ENCODE measurements at places on chromosomes 2 and 18.
A peak's percentile ranks its signal among the peaks of the same experiment; 100 is the strongest.

DNA sequence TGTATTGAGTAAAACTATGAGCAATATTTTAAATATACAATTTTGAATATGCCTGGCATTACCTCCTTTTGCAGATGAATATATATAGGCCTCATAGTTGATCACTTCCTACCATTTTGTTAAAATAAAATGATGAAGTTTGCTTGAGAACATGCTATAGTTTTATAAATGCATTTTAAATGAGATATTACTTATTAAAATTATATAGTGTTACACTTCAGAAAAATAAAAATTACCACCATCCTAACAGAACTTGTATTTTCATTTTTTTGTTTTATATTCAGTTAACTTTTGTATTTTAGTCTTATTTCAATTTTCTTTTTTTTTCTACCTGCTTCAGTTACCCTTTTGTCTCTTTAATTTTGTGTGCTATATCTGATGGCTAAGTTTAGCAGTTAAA is 426.9 kb downstream of the PARD3B start:
- DNase-seq, result no peak

DNA sequence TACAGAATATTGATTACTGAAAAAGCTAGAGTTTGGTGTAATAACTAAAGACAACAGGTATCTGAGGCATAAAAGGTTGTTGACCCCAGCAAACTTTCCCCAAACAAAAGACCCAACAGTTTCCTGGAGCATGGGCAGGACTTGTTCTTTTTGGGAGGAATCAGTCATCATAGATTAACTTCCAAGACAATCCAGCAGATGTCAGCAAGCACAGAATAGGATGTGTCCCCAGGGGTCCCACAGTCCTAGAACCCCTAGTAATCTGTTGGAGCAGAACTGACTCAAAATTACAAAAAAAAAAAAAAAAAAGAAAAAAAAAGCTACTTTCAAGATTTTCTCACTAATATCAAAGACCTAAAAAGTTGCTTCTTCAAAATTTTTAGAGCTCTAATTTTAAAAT is 564.7 kb upstream of the SLC39A10 start:
- no peak for DNase-seq

- DNase-seq, result no peak
Measured at GRCh38 chr2:185284696-185285095, 453.9 kb upstream of the FSIP2 start.

DNA sequence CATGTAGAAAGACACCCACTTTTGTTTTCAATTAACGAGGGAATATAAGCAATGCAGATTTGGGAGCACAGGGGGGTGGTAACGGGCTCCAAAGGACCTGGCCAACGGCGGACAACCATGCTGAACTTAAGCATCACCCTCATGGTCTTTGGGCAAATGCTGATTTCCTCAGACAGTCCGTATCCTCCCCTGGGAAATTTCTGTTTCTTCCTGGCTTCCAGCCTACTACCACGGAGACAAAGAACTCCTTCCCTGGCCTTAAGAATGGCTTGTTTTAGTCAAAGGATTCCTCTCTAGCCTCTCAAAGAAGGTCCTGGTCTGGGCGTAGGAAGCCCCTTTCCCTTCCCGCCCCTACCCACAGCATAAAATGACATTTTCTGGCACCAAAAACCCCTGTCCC is 34.3 kb downstream of the EN1 start:
- no peak for DNase-seq

DNA sequence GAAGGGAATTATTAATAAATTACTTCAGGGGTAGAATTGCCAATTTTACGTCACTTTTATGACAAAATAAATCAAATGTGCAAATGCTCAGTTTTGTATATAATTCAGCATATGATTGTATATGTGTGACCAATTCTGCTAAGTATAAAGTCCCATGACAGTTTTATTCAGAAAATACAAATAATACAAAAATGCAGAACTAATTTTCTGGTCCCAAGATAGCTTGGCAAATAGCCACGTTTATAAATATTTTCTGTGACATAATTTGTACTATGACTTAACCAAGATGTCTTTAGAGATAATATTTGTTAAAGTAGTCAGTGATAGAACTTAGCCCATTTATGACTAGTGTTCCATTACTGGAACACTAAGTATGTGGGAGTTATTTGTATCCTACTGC is 24.2 kb upstream of the CAB39 start:
- DNase-seq, result no peak

DNA sequence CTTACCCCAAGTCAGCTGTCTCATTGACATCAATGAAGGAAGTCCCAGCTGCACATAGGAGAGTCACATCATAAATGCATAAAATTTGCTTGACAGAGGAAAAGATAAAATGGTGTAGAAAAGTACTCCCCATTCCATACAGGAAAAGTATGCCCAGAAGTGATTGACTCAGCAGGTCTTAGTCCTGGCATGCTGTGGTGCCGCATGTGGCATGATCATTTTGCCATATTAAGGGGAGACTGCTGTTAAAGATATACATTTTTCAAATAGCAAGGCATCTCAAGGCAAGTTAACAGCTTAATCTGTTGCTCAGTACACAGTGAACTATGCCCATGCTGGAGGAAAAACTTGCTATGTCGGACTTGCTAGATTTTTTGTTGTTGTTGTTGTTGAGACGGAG is 8.1 kb downstream of the COPS7B start:
- no peak for DNase-seq

GRCh38 chr2:206936843-206937230 is 2.5 kb upstream of the CPO start:
- DNase-seq, result no peak

- DNase-seq, result no peak
Measured at GRCh38 chr2:192010073-192010472, 163.2 kb upstream of the CAVIN2 start.

GRCh38 chr2:22878121-22878520 is 506.9 kb upstream of the KLHL29 start:
- no peak for DNase-seq

GRCh38 chr2:211875488-211875887 is 663.1 kb downstream of the ERBB4 start:
- DNase-seq, result no peak

DNA sequence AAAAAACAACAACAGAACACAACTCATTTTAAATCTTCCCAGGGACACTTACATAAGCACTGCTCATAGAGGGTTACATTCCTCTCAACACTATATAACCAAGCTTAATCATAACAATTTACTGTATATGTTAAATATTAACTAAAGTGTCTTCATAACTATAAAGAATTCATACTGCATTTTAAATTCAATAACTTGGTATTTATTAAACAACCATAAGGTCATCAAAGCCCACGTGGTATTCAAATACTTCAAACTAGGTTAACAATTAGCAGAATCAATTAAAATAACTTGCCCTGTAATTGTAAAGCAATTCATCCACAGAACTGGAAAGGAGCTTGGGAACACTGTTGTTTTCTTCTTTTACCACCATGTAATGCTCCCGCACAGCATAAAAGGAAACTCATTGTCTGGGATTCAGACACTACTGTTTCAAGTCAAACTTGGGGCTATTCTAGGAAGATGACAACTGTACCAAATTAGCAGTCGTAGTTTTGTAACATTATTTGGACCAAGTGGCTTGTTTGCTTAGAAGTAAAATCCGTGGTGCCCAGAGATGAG is 10.4 kb downstream of the GAREM1 start:
- DNase-seq, result no peak

DNA sequence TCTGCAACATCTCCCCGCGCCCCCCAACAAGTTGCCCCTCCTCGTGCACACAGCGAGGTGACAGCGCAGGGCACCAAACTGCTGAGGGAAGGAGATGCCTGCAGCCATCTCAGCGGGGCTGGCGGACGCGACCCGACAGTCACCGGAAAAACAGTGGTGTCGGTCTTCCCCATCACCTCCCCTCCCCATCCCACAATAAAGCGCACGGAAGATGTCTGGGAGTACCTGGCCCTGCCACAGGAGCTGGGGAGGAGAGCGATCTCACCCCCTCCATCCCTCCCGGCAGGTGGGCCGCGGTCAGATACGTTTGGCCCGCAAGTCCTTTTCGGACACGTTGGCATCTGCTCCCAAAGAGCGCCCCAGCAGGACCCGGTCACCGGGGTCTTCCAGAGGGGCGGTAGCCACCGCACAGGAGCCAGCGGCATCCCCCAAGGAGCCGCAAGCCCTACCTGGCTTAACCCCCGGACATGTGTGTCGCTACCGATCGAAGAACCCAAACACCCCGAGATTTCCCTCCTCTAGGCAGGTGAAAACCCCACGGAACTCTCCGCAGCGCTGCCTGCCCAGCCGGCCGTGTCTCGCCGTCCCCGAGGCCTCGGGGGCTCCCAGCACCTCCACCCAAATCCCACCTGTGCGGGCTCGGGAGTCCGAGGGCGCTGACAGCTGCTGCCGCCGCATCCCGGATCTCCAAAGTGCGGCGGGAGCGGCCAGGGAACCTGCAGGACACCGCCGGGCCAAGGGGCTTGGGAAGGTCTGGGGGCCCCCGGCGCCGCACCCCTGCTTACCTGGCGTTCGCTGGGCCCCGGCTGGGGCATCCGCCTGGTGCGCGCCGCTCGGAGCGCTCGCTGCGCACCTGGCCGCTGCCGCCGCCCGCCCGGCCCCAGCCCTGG is 657 bp downstream of the ATP8B1 start:
- no peak for DNase-seq

GRCh38 chr2:54239427-54239826 is 16.6 kb downstream of the TSPYL6 start:
- no peak for DNase-seq

GRCh38 chr2:80266231-80266630 is 38.3 kb downstream of the LRRTM1 start:
- DNase-seq, result no peak

GRCh38 chr18:58761970-58762780 is 90.9 kb downstream of the MALT1 start:
- peak; percentile 78 for DNase-seq

GRCh38 chr2:226802573-226802972 is 3.0 kb upstream of the IRS1 start:
- no peak for DNase-seq

- no peak for DNase-seq
Measured at GRCh38 chr2:28153851-28154250, 238.8 kb upstream of the FOSL2 start.

DNA sequence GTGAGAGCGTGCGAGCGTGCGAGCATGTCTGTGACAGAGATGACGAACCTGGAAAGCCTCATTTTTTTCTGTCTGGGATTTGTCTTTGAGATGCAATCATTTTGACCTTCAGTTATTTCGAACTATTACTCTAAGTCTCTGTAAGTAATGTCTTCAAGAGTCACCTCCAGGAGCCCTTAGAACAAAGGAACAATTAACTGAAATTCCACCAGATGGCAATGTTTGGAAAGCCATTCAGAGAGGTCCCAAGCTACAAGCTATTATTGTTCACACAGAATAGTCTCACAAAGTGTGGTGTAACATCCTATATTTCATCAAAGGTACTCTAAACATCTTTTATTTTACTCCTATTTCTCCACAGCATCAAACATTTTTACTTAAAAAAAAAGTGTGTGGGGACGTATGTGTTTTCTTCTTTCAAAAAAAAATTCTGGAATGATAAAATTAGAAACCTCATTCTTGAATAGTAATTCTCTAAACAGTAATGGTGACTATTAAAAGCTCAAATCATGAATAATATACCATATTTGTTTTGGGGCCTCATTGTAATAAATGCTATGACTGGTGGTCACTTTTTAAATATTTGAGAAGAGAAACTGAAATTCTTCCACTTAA is 35.1 kb upstream of the MAPRE2 start:
- no peak for DNase-seq

- no peak for DNase-seq
Measured at GRCh38 chr2:150424406-150424805, 63.1 kb downstream of the RND3 start.

Measured in esophagus muscularis mucosa (tissue), 4 donors.